ENCODE measurements at places on chromosomes 12 and 14.

- DNase-seq = no peak
These were observed 40.7 kb upstream of the HDAC7 start for GRCh38 chr12:47860279-47860841.

- no peak for DNase-seq
These were observed 59.2 kb downstream of the TRIM9 start for GRCh38 chr14:51035611-51036192.

DNA sequence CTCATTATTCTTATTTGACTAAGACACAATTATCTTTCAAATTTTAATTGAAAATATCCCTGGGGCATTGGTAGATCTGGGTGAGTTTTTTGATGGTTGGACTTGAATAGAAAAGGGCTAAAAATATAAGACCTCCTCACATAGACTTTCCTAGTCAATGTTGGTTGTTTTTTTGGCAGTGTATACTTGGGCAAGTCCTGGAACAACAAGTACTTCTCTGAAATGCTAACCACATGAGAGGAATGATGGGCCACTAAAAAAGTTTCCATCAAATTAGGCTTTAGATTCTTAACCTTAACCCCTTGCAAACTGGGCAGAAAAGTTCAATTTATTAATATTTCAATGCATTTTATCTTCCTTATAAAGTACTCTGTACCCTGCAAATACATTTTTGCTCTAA, 97.6 kb downstream of the FGD4 start:
- DNase-seq = no peak

DNA sequence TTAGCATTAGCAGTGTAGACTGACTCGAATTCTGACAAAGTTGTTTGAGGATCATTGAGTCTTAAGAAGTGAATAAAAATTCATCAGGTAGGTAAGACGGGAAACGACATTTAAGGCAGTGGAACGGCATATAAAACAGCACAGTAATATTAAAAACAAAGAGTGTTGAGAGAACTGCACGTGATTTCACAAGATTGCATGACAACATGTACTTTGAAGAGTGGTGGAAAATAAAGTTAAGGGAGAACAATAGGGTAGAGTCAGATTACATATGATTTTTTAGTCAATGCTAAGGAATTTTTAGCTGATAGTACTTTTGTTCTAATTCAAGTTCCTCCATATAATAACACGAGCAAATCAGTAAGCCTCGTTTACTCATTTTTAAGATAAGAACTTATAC, 115.4 kb downstream of the SOX5 start:
- DNase-seq = no peak
